Esophagus mucosa (tissue), 1 donor: ENCODE measurements at places on chromosomes 1 and 21.

- ATAC-seq = no peak
Measured at GRCh38 chr21:27570306-27570868, 603.5 kb upstream of the ADAMTS5 start.

GRCh38 chr21:37784591-37785318 lies 131.5 kb downstream of the KCNJ6 start:
- ATAC-seq = no peak

DNA sequence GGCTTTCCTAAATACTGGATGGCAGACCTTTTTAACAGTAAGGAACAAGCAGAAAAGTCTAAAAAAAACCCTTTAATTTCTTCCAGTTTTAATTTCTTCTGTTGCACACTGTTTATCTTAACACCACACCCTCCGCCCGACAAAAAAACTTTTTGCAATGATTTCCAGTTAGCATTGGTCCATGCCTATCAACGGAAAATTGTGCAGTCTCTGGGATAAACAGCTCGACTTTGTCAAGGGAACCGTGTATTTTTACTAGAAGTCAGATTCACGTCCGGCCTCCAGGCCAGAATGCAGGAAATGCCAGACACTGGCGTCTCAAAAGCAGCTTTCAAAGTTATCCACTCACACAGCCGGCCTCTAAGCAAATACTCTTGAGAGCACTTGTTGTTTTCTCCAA lies 378 bp upstream of the NUP210L start:
- ATAC-seq = peak; percentile 37

DNA sequence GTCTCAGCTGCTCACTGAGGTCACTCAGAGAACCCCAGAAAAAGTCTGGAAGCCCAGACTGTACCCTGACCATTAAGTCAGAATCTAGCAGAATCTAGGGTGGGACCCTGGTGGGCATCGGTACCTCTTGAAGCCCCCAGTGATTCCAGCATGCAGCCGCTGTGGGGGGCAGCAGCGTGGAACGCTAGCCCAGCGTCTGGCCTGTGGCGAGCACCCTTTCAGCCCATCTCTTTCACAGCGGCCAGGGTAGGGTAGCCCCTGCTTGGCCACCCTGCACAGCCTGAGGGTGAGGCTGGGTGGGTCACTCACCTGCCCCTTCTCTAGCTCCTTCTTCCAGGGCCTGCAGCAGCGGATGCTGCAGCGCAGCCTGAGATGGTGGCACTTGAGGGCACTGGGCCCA lies 16.3 kb downstream of the C1orf167 start:
- ATAC-seq = no peak
